ENCODE measurements at places on chromosomes 1 and 21.

GRCh38 chr1:47280142-47280541, 33.8 kb downstream of the STIL start:
- no peak for DNase-seq

DNA sequence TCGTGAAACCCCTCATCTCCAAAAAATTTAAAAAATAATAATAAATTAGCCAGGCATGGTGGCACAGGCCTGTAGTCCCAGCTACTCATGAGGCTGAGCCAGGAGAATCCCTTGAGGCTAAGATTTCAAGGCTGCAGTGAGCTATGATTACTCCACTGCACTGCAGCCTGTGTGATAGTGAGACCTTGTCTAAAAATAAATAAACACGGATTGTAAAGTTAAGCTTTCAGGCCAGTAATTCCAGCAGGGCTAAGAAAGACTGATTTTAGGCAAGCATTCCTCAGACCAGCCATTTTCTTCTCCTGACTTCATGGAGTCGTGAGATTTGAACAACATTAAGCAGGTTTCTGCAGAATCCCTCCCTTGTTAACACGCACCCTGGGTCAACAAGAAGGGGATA, 77.2 kb upstream of the EFHD2 start:
- no peak for DNase-seq

GRCh38 chr1:44417351-44418021, 12.4 kb downstream of the RNF220 start:
- DNase-seq, result peak; percentile 27

DNA sequence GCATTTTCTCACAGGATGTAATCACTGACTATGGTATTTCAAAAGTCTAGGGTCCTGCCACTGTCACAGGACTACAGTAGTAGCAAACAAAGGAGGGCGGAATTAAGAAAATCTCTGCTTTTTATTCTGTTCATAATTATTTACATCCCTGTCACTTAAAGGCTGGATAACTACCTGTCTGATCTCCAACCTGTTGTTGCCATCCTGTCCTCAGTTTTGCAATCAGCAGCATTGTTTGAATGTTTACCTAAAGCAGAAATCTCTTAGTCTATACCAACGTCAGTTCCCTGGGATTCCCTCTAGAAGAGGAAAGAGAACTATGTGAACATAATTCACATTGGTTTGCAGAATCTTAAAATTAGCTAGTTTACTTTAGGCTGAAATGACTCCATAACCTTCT, 218.5 kb downstream of the PBX1 start:
- no peak for DNase-seq

GRCh38 chr1:231665101-231665500, 38.5 kb downstream of the DISC1 start:
- DNase-seq, result no peak
